ENCODE measurements at places on chromosomes 2 and 18.

- no peak for DNase-seq
Observed at GRCh38 chr2:41970988-41971660, 76.7 kb upstream of the PKDCC start.

DNA sequence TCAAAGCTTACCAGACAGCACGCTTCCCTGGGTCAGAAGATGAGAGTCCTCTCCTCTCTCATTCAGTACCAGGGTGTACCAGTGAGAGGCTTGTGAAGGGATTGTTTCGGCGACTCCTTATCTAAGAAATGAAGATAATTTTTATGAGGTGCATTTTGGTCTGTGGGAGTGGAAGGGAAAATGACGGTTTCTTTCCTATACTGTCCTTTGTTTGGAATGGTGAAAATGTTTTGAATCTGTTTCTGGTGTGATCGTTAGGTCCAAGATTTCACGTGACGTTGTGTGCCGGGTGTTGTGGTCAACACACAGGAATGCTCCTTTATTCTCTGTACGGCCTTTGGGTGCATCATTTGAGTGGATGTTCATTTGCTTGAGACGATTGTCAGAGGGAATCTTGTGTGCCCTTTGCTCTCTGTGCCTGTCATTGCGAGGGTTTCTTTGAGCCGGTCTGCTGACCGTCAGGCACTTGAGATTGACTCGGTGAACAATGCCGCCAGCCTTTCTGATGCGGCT lies 183.5 kb downstream of the AGAP1 start:
- no peak for DNase-seq

- no peak for DNase-seq
Observed at GRCh38 chr2:165141601-165142354, 62.1 kb downstream of the SCN3A start.

- no peak for DNase-seq
Observed at GRCh38 chr2:9141091-9141667, 65.4 kb upstream of the ASAP2 start.

- DNase-seq = no peak
Observed at GRCh38 chr2:175864137-175864850, 137.8 kb downstream of the LNPK start.

DNA sequence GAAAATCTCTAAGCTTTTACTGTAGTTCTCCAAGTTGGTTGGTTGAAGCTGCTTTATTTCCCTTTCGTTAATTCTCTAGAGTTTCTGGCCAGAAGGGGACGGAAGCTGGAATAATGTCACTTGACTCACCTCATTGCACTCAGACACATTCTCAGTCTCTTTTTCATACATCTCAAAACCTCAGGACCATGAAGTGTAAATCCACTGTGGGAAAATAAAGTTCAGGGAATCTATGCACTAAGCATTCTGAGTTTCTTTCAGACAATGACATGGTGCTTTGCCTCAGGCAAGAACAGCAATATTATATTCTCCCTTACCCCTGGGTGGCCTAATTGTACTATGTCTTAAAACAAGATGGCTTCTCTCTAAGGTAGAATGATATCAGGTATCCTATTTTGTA lies 167.8 kb downstream of the PRPF40A start:
- DNase-seq = no peak

GRCh38 chr18:6648581-6648980 lies 80.9 kb upstream of the ARHGAP28 start:
- DNase-seq = no peak

DNA sequence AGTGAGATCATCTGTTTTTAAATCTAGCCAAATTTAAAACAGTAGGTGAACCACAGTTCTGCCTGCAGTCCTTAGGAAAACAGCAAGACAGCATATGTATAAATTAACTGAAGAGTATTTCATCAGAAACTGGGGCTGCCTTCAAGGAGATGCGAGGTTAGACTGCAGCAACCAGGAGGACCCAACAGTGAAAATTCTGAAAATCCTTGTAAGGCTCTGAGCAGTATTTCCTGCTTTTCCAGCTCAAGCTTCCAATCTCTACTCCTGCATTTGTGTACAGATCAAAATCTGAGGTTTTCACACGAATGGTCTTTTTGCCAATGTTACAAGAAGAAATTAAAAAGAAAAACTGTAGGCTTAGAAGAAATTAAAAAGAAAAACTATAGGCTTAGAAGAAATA lies 43.7 kb downstream of the CERKL start:
- no peak for DNase-seq

DNA sequence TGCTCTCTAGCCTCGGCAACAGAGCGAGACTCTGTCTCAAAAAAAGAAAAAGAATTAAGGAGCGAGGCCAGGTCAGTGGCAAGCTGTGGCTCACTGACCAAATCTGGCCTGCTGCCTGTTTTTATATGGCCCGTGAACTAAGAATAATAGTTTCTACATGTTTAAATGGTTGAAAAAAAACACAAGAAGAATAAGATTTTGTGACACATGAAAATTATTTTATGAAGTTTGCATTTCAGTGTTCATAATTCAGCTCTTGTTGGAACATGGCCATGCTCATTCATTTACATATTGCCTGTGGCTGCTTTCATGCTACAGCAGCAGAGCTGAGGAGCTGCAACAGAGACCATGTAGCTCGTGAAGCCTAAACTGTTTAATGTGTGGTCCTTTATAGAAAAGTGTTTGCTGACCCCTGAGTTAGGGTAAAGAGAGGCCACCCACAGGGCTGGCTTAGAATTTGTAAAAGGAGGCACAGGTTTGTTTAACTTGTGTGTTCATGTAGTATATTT lies 59.5 kb downstream of the MFSD6 start:
- DNase-seq = no peak

DNA sequence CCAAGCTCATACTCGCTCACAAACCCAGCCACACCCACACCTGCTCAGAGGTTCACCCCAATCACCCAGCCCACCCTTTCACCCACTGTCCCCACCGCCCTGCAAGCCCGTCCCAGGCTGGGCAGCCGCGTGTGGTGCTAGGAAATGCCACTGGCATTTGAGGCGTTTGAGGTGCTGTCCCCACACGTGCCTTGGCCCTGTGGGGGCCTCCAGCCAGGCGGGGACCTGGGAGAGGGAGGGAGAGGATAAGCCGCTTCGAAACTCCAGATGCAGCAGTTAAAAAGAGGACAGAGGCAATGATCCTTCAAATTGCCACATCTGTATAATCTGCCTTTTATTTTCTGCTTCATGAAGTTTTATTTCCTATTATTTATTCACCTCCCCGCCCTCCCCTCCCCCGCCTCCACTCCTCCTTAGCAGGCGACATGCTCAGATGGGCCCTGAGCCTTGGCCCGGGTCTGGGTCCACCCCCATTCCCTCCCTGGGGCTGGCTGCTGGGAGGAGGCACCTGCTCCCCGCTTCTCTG lies 35.9 kb downstream of the PSD4 start:
- no peak for DNase-seq

GRCh38 chr2:71692621-71693277 lies 239.4 kb downstream of the DYSF start:
- DNase-seq = no peak

DNA sequence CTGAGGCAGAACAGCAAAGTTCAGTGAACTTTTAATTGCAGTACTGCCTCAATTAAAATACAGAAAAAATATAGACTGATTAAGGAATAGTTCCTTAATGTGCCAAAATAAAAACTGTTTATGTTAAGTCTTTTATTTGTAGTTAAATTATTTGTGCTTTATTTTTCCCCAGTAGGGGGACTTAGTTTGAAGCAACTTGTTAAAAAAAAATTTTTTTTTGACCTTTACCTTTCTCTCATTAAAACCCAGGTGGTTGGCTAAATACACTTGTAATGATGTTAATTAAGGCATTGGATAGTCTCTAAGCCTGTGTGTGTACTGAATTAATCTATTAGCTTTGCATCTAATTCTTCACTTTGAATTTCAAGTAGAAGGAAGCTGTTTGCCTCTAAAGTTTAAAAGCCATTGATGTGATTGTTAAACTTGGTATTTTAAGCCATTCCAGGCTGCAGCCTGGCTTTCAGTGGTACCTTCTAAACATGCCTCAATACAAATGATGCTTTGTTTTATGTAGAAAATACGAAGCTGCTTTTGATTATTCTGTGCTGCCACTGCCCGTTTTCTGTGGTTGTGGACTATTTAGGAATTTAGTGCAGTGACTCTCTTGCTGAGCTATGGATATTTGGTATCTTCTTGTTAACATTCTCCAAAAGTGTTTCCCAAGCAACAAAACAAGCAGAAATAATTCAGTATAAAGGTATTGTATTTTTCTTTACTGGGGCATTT lies 102.9 kb downstream of the TANC1 start:
- DNase-seq = no peak

DNA sequence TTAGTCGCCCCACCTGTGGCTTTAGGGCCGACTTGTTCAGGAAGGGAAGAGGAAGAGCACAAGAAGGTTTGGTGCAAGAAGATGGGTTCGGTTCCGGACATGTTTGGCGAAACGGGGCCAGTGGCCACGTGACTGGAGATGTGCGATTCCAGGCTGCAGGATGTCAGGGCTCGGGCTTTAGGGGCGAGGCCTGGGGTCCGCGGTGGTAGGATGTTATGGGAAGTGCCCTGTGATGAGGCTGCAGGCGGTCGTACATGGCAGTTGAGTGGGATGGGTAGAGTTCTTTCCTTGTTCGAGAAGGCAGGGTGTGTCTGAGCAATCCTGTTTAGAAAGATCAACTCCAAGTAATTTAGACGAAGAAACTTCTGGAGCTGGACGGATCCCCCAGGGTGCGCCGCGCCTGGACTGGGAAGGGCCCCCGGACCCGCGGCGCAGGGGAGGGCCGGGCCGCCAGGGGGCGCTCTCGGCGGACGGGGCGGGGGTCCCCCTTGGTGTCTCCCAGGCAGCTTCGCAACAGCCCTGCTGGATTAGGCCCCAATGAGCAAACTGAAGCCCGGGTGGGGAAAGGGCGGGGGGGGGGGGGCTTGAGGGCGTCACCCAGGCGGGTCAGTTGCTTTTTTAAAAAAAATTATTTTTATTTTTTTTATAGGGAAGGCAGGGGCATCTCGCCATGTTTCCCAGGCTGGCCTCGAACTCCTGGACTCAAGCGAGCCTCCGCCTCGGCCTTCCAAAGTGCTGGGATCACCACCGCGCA lies 17.2 kb upstream of the SDC1 start:
- DNase-seq = peak; percentile 50

GRCh38 chr2:203155406-203155805 lies 83.4 kb upstream of the CYP20A1 start:
- no peak for DNase-seq

DNA sequence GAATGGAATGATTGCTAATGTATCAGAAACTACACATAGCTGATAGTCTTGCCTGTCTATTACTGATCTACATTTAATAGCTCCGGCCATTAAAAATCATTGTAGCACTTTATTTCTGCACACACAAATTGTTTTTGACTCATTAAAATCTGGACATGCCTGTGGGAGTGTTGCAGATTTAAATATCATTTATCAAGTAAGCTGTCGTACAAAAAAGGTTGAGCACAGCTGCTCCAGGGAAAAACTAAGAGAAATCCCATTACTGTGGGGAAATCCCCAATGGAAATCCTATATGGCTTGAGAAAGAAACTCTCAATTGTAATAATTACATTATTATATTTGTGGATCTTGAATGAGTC lies 99.6 kb upstream of the CERS6 start:
- DNase-seq = no peak

GRCh38 chr2:72145289-72145657 lies 2.4 kb downstream of the CYP26B1 start:
- DNase-seq = peak; percentile 78

- no peak for DNase-seq
Observed at GRCh38 chr2:179882851-179883806, 21.7 kb upstream of the ZNF385B start.

DNA sequence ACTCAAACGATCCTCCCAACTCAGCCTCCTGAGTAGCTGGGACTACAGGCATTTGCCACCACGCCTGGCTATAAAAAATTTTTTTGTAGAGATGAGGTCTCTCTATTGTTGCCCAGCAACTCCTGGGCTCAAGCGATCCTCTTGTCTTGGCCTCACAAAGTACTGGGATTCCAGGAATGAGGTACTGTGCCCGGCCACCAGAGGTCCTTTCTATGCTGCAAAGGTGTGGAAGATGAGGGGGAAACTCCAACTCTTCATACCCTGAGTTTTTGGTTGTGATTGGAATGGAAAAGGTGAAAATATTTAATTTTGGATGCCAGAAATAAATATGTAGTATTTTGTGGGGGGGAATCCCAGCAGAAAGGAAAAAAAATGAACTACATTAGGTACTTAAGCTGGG lies 36.0 kb downstream of the MRPL33 start:
- DNase-seq = peak; percentile 62

GRCh38 chr2:158484892-158485556 lies 28.3 kb downstream of the PKP4 start:
- no peak for DNase-seq

GRCh38 chr2:64112016-64112415 lies 32.2 kb downstream of the PELI1 start:
- no peak for DNase-seq

- DNase-seq = no peak
Observed at GRCh38 chr2:213119061-213119809, 32.2 kb downstream of the IKZF2 start.

DNA sequence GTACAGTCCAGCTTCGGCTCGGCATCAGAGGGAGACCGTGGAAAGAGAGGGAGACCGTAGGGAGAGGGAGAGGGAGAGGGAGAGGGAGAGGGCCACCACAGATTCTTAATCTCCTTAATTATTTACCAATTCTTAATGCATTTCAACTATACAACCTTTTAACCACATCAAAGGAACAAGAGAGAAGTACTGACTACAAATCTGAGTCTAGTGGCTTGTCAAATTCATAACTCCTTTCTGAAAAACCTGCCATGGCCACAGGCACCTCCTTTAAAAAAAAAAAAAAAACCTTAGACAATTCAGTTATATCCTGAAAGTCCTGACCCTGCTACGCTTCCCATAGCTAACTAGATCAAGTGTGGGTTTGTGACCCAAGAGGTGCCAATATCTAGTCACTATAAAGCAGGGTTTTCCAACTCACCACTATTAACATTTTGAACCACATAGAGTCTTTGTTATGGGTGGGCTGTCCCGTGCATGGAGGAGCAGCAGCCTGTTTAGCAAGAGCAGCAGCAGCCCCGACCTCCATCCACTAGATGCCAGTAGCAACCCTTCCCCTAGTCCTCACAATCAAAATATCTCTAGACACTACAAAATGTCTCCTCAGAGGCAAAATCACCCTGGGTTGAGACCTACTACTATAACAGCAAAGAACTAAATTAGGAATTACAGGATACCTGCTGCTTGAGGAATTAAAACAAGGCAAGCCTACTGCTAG lies 6.8 kb downstream of the ESCO1 start:
- DNase-seq = no peak

GRCh38 chr2:240933048-240933965 lies 27.2 kb downstream of the CROCC2 start:
- no peak for DNase-seq

GRCh38 chr18:25661831-25662230 lies 309.9 kb upstream of the ZNF521 start:
- no peak for DNase-seq

DNA sequence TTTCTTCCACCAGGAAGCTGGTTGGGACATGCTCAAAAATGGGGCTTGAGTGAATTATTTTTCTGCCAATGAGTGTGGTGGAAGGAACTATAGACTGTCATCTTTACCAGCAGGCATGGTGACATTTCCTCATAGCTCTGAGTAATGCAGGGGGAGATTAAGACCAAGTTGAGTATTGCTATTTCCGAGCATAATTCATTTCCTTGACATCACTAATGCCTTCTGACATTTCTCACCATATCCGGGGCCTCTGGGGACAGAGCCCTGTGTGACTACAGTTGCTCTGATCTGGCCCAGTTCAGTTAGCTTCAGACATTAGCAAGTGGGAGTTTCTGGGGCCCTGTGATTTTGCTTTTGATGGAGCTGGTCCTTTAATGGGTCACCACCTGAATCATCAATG lies 410.4 kb downstream of the MEIS1 start:
- no peak for DNase-seq
